ENCODE measurements at places on chromosomes 11 and 22. TPM values are rescaled to one million over a fixed set of nuclear protein-coding genes. Genes with fewer than 3 reads are reported as not detected.

- DNase-seq = no peak
Observed at GRCh38 chr11:64219354-64219684, 6.7 kb downstream of the TRPT1 start.

GRCh38 chr11:42407341-42407740 lies 904.5 kb upstream of the API5 start:
- no peak for DNase-seq

- DNase-seq = no peak
Observed at GRCh38 chr11:118625976-118626375, 18.6 kb downstream of the PHLDB1 start.

Gene TRIM6
- 1.4 TPM for polyA plus RNA-seq

GRCh38 chr11:71991494-71991893 lies 7.2 kb upstream of the IL18BP start:
- no peak for DNase-seq

Gene CRYBB2
- not detected for polyA plus RNA-seq

GRCh38 chr11:32387411-32387810 lies 47.9 kb downstream of the WT1 start:
- DNase-seq = no peak

Gene TMEM218
- polyA plus RNA-seq = 19.7 TPM

Measured in forelimb muscle (tissue), 1 donor.